ENCODE measurements at places on chromosomes 16 and 17. TPM values are rescaled to one million over a fixed set of nuclear protein-coding genes. Genes with fewer than 3 reads are reported as not detected.
A peak's percentile ranks its signal among the peaks of the same experiment; 100 is the strongest.

- DNase-seq, result no peak
Observed at GRCh38 chr17:66692421-66692690, 142.6 kb upstream of the CACNG5 start.

GRCh38 chr17:65941356-65941899, 250.5 kb downstream of the CEP112 start:
- no peak for DNase-seq

GRCh38 chr17:62819511-62820221, 11.6 kb upstream of the MARCHF10 start:
- peak; percentile 95 for DNase-seq

PYDC1 gene
- not detected for total RNA-seq

CCL2 gene
- total RNA-seq, result 42.1 TPM

SCGB1C2 gene
- not detected for total RNA-seq

All from chondrocyte (in vitro differentiated cells).